Bladder microvascular endothelial cell (primary cell): ENCODE measurements at places on chromosomes 2 and 18. TPM values are rescaled to one million over a fixed set of nuclear protein-coding genes. Genes with fewer than 3 reads are reported as not detected.

Gene TUBA4B
- not detected in 2 replicates for total RNA-seq

Gene DSG1
- total RNA-seq, result not detected in 2 replicates

Gene EPHA4
- 10.4 and 12.8 TPM in 2 replicates for total RNA-seq

Gene ATAD2B
- 8.4 and 22.7 TPM in 2 replicates for total RNA-seq

Gene CCDC141
- under 0.01 and 0.57 TPM in 2 replicates for total RNA-seq

Gene SLC5A7
- total RNA-seq, result not detected in 2 replicates

Gene TMEM247
- not detected in 2 replicates for total RNA-seq

Gene OTOF
- 11.8 and 87.4 TPM in 2 replicates for total RNA-seq

Gene RND3
- 32.2 and 104 TPM in 2 replicates for total RNA-seq

Gene CNTNAP5
- total RNA-seq, result under 0.01 TPM in 1 of 2 replicates, not detected in the other

Gene POU3F3
- under 0.01 TPM in 1 of 2 replicates, not detected in the other for total RNA-seq
